Spleen (tissue), 13 donors: ENCODE measurements at places on chromosomes 6 and 20.

DNA sequence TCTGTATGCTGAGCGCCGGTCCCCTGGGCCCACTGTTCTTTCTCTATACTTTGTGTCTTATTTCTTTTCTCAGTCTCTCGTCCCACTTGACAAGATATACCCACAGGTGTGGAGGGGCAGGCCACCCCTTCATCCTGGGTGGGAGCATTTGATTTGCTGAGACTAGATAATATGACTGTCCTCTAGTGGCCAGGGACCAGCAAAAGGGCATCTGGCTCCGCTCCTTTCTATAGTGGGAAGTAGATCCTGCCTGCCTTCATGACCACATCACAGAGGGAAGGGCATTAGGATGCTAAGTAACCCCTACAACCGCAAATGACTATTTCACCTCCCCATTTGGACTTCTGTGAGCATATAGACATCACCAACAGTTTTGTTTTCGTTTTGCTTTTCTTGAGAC is 64.5 kb downstream of the TRMT6 start:
- DNase-seq = no peak

GRCh38 chr6:96465321-96465903 is 56.2 kb upstream of the UFL1 start:
- DNase-seq = no peak

DNA sequence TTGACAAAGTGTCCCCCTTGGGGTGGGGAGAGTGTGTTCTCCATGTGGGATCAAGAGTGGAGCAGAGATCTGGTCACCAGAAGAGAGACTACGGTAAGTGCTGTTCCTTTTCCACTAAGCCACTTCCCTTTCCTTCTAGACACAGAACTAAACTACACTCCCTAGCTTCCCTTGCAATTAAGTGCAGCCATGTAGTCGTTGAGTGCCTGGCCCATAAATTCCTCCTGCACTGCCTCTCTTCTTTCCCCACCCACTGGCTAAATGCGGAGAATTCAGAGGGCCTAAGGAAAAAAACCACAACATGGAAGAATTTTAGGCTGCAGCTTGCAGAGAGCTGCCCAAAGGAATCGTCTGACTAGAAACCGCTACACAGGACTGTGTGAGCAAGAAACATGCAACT is 1.5 kb downstream of the WDR27 start:
- no peak for DNase-seq

- no peak for DNase-seq
Observed at GRCh38 chr6:161169696-161170095, 104.2 kb downstream of the AGPAT4 start.

- no peak for DNase-seq
Observed at GRCh38 chr20:2417213-2417541, 36.5 kb downstream of the TGM6 start.

DNA sequence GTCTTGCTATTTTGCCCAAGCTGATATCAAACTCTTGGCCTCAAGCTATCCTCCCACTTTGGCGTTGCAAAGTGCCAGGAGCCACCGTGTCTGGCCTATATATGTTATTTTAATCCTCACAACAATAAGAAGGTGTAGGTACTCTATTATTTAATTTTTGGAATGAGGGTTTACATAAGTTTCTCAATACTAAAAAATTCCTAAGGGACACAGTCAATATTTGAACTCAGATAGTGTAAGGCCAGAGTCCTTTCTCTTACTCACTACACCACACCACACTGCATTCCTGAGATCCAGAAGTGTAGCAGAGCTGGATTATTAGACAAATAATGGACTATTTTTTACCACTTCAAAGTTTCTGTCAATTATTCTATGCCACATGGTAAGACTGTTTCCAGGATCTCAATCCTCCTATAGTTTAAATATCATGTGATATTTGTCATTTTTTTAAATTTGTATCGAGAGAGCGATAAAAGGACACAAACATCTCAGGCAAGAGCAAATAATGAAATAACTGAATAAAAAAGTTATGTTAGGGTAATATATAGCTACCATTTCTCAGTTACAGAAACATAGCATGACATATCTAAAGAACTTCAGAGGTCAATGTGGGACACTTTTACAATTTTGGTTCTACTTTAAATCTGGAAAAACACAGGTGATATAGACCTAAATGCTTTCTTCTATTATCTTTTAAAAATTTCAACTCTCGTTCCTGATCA is 162.2 kb upstream of the THEMIS start:
- DNase-seq = no peak

DNA sequence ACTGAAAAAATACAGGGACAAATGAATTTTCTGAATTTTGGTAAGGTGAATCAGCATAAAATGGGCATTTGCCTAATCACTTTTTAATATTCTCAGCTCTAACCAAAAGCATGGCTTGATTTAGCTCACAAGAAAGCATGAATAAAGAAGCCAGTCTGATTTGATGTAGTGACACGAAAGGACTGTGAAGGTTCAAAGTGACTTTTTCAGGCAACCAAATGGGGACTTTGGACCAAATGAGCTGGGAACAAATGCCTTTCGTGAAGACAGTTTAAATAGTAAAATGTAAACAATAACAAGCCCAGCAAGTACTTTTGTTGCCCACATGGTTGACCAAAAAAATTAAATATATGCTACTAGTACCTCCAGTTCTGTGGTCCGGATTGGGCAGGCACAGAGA is 12.9 kb upstream of the CBLN4 start:
- DNase-seq = no peak

- DNase-seq = no peak
Observed at GRCh38 chr20:54132612-54133433, 41.0 kb downstream of the CYP24A1 start.

DNA sequence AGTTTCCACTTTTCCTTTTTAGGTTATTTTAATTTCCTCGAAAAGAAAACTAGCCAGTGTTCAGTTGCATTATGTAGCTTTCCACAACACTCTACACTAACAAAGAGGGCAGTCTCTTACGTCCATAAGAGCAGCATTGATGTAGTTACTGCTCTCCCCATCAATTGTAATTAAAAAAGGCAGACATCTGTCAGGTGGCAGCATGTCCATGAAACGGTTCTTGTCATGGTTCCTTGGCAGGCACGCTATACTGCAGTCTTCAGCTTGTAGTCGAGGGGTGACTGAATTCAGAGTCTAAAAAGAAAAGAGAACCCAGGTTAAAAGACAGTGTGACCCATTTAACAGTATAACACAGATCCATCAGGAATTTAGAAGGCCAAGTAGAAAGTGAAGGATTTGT is 80.1 kb upstream of the THEMIS start:
- DNase-seq = no peak
